Left forelimb (tissue), 1 donor: ENCODE measurements at places on chromosomes 7 and 10.

GRCh38 chr10:112963835-112964234 lies 13.8 kb downstream of the TCF7L2 start:
- DNase-seq = no peak

GRCh38 chr10:133614830-133615580 lies 11.6 kb downstream of the FRG2B start:
- no peak for DNase-seq

DNA sequence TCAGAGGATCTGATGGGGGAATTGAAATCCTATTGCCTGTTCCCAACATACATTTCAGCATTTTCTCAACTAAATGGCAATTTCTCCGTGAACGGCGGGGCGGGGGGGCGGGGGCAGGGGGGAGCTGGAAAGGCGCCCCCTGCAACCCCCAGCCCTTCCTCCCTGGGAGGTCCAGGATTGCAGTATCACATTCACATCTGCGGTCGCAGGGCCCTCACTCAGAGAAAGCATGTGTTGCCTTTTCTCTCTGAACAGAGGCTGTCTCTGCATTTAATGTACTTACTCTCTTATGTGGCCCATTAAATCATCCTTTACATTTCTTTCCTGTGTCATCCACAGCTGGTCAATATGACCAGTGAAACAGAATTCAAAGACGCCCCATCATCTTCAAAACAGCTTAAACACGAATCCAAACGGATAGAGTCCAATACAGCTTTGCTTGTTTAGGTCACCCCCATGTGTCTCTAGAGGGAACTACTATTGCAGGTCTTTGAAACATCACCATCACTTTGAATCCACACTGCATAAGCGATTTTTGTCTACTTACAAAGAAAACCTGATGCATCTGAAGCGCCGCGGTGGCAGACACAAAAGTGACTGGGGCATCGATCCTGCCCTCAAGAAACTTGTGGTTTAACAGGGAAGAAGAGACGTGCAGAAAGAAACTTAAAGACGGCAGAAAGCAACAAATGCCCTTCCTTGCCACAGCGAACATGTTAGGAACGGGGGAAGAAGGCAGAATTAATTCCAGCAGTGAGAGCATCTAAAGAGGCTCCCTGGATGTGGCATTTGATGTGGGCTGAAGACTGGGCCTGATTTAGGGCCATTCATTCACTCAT lies 17.0 kb upstream of the ECHDC3 start:
- DNase-seq = no peak

- DNase-seq = no peak
These were observed 4.3 kb upstream of the AKR1C3 start for GRCh38 chr10:5089865-5090264.

GRCh38 chr7:111750228-111750627 lies 187.9 kb upstream of the IMMP2L start:
- DNase-seq = no peak

DNA sequence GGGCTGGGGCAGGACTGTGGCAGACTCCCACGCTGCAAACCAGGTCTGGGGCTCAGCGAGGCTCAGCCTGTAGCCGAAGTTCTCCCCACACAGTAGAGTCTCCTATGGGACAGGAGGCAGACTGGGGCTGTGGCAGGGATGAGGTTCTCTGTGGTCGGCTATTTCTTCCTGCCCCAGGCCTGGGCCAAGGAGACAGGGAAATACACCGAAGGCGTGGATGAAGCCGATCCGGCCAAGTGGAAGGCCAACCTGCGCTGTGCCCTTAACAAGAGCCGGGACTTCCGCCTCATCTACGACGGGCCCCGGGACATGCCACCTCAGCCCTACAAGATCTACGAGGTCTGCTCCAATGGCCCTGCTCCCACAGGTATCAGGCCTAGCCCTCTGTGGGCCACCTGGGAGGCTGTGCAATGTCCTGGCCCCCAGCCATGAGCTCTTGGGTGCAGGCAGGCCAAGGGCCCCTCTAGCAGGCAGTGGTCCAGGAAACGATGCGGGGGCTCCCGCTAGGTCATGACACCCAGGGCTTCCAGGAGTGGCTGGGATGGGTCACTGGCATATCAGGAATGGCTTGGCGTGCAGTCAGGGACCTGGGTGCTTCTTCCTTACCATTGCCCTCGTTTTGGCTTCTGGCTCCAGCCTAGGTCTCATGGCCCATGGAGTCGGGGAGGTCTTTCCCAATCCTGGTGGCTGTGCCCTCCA lies 8.1 kb downstream of the IRF5 start:
- no peak for DNase-seq

DNA sequence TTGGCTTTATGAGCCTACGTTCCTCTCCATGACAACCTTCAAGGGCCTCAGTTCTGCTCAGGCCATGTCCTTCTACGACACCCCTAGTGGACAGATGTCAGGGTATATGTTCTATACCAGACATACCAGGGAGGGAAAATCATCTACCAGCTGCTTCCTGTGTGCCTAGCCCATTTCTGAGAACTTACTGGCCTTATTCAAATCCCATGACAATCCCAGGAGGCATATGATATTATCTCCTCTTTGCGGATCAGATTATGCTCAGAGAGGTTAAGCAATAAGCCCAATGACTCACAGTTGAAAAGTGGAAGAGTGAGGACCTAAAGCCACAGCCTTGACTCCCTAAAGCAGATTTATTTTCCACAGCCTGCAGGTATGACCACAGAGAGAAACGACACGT lies 139.3 kb downstream of the GLI3 start:
- no peak for DNase-seq

- no peak for DNase-seq
These were observed 155.4 kb downstream of the NRP1 start for GRCh38 chr10:33179067-33179466.

- no peak for DNase-seq
These were observed 241.7 kb upstream of the GLI3 start for GRCh38 chr7:42478717-42479116.

- DNase-seq = no peak
These were observed 3.6 kb downstream of the PAX2 start for GRCh38 chr10:100749059-100749308.

- DNase-seq = no peak
These were observed 265.4 kb downstream of the SKIDA1 start for GRCh38 chr10:21260066-21260465.

- DNase-seq = no peak
These were observed 50.7 kb upstream of the CABCOCO1 start for GRCh38 chr10:61612009-61612408.

DNA sequence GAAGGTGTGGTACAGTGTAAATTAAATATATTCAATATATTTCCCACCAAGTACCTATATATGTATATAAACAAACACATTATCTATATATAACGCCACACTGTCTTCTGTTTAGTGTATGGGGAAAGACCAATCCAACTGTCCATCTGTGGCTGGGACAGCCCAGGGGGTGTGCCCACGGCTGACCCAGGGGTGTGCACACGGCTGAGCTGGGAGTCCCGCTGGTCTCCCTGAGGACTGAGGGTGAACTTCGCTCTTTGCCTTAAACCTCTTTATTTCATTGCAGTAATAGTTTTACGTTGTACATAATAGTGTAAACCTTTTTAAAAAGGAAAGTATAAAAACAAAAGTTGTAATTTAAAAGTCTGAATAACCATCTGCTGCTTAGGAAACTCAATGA lies 6.3 kb downstream of the EN2 start:
- no peak for DNase-seq

DNA sequence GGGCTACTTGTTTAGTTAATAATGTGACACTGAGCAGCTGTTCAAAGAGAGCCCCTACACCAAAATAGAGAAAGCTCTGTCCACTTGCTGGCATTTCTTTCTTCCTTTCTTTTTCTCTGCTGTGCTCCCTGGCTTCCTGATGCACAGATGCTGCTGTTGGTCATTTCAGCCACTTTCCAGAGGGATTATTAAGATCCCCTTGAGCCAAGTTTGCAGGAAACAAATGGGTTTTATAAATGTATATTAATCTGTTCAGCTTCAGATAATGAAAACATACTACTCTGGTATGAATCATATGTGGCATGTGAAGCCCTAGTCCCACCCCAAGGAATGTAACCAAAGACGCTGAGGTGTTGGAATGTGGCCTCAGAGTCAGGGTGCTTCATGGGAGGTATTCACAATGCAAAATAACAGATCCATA lies 638.2 kb upstream of the FZD8 start:
- DNase-seq = no peak

- no peak for DNase-seq
These were observed 23.4 kb downstream of the ESYT2 start for GRCh38 chr7:158805937-158806336.

- DNase-seq = no peak
These were observed 260.0 kb upstream of the MKI67 start for GRCh38 chr10:128386231-128386630.

DNA sequence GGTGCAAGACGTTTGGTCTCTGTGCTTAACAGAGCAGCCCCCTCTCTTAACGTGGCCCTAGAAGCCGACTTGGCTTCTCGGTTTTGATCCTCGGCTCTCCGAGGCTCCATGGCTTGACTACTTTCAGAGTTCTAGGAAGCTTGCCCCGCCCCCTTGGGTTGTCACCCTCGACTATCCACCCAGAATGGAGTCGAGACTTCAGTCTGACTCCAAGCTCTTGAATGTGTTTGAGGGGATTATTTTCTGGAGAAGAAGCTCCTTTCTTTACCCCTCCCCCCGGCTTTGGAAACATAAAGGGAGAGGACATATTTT lies 448 bp downstream of the SEC24C start:
- no peak for DNase-seq

- DNase-seq = no peak
These were observed 62.1 kb downstream of the TCERG1L start for GRCh38 chr10:131249238-131249954.

DNA sequence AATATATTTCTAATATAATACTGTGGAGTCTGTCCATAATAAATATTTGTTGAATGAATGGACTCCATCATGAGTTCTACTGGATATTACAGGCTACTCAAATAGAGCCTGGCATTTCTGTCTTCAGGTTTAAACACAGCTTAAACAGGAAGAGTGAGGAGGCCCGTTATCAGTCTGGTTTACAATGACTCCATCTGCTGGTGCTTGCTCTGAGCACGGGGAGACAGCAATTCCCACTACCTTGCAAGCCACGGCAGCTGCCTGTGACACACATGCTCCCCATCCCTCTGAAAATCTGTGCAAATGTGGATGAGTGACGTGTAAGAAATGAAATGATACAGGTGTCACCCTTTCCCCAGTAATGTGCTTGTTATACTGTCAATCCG lies 293.5 kb upstream of the IMMP2L start:
- no peak for DNase-seq

- DNase-seq = no peak
These were observed 3.5 kb downstream of the COBL start for GRCh38 chr7:51312951-51313737.

GRCh38 chr10:49478819-49479218 lies 60.1 kb downstream of the ERCC6 start:
- no peak for DNase-seq

- DNase-seq = no peak
These were observed 38.0 kb downstream of the MEOX2 start for GRCh38 chr7:15648461-15648961.

GRCh38 chr10:121409466-121410104 lies 188.7 kb downstream of the FGFR2 start:
- DNase-seq = no peak

GRCh38 chr7:29326864-29327263 lies 132.3 kb downstream of the CHN2 start:
- DNase-seq = no peak

- no peak for DNase-seq
These were observed 5.7 kb upstream of the MSS51 start for GRCh38 chr10:73439055-73439454.

GRCh38 chr7:42039921-42040320 lies 197.1 kb downstream of the GLI3 start:
- no peak for DNase-seq

DNA sequence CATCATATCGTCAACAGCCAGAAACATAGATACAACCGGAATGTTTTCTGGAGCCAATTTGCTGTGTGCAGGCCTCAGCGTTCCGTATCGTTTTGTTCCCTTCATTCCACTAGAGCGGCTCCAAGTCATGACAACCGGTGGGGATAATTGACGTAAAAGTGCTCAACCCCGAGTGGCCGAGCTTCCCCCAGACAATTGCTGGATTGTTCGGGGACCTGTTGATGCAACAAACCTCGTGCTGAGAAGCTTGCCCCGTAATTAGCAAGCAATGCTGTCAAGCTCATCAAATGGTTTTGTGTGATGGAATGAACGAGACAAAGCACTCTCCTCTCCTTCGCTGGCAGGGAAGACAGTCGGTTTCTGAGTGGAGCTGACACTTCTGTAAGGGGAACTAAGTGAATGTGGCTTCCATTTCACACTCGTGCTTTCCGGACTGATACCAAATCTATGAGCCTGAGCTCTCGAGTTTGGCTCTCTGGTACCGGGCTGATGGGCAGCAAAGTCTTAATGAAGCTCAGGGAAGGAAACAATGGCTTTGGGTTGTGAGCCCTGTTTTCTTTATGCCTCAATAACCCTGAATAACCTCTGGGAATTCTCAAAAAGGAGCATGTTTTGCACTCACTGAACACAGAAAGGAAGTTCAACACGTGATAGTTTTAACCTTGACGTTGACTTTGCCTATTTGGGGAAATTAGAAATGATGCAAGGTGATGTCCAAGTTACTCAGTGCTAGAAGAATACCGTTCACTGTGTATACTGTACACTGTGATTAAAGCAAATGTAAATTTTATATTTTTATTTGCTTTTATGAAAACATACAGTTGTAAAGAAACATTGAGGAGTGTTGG lies 220.5 kb downstream of the BAMBI start:
- no peak for DNase-seq

GRCh38 chr7:36971515-36972139 lies 247.3 kb upstream of the AOAH start:
- no peak for DNase-seq

DNA sequence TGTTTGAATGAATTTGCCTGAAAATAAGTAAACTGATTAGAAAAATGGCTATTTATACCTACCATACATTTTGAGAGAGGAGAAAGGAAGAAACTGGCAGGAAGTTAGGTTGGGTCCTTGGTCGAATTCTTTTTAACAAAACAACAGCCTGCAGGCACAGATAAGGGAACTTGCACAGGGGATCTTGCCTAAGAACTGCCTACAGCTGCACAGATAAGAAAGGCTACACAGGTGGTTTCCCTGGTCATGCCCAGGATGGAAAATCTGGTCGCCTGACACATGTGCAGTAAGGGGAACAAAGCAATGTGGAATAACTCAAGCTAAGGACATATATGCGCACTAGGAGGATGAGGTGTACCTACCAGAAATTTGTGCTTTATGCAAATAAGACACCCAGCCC lies 732.1 kb upstream of the POT1 start:
- no peak for DNase-seq

DNA sequence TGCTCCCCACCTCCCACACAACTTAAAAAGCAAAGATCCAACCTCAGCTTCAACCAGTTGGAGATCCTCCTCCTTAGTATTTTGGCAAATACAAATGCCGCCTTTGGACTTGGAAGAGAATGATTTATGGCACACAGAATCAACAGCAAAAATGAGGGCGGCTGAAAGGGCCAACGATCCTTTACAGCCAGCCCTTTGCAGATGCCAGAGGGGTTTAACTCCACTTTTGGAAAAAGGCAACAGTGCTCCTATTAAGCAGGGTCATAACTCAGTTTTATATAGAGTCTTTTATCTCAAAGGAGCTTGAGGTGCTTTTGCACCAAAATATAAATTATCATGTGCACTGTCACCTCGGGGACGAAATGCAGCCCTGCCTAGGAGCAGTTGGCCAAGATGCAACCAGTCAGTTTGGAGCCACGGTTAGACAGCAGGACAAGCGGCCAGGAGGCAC lies 56.7 kb upstream of the JCAD start:
- no peak for DNase-seq
